ENCODE measurements at places on chromosomes 3 and 15.

DNA sequence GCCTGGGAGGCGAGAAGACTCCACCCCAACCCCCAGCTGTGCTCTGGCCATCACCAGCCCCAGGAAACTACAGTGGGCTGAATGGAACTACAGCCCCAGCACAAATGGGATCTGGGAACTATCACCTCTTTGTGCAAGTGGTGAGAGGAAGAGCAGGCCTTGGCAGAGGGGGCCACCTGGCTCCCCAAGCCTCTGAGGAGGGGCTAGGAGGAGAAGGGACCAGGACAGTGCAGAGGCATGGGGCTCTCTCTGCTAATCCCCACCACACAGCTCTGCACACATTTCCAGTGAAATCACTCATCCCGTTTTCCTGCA lies 31.6 kb downstream of the KY start:
- DNase-seq = no peak

GRCh38 chr3:118573912-118574311 lies 460.7 kb downstream of the IGSF11 start:
- DNase-seq = no peak

DNA sequence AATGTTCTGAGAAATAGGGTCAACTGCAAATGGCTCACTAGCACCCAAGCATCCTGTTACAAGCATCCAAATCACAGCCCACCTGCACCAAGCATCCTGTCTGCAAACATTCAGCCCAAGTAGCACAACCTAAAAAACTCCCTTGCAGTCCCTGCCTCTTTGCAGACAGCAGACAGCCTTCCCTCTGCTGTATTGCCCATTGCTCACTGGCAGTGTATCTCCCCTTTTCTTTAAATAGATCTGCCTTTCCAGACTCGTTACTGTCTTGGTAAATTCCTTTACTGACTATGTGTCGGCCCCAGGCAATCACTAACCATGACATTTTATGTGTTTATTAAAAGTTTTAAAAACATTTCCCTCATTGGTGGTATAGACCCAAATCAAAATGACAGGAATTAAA lies 155.4 kb downstream of the ADAMTSL3 start:
- no peak for DNase-seq

DNA sequence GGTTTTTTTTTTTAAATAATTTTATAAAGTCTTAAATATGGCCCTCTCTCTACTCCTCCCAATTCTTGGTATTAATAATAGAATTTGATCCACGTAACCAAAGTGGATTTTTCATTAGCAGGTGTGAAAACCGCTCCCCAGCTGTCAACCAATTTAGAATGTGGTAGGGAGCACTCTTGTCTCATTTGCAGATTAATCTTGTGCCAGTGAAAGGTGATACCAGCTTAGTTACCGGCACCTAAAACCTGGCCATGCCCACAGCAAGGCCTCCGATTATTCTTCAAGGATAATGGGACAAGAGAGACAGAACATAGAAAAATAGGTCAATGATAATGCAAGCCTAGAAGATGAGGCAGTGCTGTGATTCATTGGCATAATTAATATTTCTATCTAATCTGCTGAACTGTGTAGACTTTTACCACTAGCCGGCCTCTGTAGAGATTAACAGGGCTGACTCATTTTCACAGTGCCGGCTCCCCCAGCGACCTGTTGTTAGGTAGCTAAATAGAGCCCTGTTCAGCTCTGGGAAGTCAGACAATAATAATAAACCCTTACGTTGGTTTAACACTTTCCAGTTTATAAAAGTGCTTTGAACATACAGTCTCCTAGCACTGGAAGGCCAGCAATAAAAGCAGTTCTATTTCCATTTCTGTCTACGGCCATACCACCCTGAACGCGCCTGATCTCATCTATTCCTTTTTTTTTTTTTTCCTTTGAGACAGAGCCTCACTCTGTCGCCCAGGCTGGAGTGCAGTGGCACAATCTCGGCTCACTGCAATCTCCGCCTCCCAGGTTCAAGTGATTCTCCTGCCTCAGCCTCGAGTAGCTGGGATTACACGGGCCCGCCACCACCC lies 102.9 kb downstream of the SHQ1 start:
- no peak for DNase-seq

- no peak for DNase-seq
These were observed 5.2 kb downstream of the LINS1 start for GRCh38 chr15:100596792-100597191.

- DNase-seq = no peak
These were observed 1.2 kb downstream of the ARPP21 start for GRCh38 chr3:35640190-35641165.

- DNase-seq = no peak
These were observed 68.7 kb upstream of the ATP10A start for GRCh38 chr15:25931851-25932250.

- DNase-seq = no peak
These were observed 11.7 kb upstream of the MAP1A start for GRCh38 chr15:43505738-43506137.

- no peak for DNase-seq
These were observed 139.4 kb upstream of the SLC7A14 start for GRCh38 chr3:170725285-170725731.

DNA sequence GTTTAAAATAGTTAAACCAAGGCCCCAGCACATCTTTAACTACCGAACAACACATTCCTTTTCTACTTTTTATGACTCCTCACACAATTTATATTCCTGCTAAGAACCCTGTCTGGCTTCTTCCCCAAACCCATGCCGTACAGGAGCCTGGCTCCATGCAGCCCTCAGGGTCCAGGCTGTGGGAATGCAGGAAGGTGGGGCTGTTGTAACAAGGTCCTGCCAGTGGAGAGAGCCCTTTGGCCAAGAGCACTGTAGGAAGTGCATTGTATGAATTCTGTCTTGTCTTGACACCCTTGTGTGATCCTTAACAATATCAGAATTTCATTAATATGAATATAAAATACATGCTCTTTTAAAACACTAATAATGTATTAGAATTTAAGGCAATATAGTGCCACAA lies 563.8 kb downstream of the TBL1XR1 start:
- no peak for DNase-seq

DNA sequence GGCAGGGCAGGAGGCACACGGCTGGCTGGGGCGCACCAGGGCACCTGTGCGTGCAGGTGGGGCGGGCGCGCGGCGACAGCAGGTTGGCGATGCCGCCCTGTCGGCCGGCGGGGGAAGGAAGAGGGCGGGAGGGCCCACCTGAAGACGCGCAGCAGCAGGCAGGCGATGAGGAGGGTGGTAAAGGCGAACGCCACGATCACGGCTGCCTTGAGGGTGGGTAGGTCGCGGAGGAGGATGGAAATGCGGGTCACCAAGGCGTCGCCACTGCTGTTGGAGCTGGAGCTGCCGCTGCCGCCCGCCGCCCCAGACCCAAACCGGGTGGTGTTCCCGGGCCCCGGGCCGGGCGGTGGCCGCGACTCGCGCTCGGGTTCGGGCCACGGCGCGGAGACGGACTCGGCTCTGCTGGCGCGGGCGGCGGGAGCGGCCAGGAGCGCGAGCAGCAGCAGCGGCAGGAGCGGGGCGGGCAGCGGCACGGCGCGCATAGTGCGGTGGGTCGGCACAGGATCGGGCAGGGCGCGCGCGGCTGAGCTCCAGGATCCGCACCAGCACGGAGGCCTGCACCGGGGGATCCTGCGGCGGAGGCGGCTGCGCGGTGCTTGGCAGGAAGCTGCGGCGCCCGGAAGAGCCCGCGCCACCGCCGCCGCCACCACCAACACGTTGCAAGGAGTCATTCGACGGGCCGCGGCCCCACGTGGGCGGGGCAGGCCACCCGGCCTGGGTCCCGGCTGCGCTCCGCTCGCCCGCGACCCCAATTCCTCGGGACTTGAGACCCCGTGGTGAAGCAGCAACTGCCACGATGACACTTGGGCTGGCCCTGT lies at the start of gene FAM174B:
Gene FAM174B (minus strand): TSS at position 598 of the 818 bp plus-strand sequence.
- DNase-seq = no peak

- no peak for DNase-seq
These were observed 469.5 kb downstream of the CNTN4 start for GRCh38 chr3:2568156-2568555.

DNA sequence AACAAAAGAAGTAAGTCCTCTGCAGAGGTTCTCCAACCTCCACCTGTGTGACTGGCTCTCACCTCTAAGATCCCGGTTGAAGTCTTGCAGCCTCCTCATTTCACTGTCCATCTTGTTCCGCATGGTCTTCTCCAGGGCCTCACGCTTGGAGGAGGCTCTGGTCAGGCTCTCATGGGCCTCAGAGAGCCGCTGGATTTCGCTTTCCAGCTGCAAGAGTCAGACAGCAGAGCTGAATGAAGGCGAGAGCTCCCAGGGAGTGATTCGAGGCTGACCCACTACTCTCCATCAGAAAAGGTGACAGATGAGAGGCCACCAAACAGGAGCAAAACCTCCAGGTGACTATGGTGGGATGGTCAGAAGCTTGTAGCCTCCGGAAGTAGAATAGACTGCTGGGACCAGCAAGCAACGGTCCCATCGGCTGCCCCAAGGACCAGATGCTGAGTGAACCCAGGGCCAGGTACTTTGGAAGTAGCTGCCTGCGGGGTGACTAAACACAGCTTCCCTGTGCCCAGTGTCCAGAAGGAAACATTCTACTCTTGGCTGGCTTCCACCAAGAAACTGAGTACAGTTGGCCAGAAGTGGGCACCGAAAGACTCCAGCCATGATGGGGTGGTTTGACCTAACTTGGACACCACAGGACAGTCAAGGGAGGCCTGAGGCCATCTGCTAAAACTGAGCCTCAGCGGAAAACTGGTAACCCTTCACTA lies 7.9 kb downstream of the AMOTL2 start:
- DNase-seq = no peak

GRCh38 chr15:45156744-45157455 lies 27.1 kb downstream of the DUOX1 start:
- DNase-seq = no peak

DNA sequence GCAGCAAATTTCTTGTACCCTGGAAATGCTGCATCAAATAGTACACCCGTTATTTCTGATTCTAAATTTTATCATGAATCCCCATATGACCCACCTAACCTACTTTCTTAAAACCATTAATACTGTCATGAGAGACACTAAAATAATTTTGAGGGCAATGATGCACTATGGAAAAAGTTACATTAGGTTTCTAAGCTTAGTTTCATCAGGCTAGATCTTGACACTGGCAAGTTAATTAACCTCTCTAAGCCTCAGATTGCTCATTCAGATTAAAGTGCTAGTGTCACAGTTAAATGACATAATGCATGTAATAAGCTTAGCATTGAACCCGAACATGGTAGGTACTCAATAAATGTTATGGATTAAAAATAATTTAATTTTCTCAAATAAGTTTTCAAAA lies 8.2 kb downstream of the GOLIM4 start:
- DNase-seq = no peak

DNA sequence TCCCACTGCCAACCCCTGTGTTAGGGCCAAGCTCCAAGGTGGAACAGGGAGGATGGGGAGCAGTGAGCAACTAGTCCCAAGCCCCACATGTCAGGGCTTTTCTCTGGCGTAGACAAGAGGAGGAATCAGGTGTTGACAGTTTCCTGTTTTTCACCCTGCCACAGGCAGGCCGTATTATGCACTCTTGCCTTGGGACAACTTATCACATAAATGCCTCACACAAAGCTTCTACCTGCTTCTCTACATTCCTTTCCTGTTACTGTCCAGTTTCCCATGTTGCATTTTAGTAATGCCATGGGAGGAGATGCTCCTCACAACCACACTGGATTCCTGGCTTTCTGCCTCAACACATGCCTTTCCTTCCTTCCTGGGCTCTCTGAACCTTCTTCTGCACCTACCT lies 381.2 kb upstream of the ATP11B start:
- no peak for DNase-seq

DNA sequence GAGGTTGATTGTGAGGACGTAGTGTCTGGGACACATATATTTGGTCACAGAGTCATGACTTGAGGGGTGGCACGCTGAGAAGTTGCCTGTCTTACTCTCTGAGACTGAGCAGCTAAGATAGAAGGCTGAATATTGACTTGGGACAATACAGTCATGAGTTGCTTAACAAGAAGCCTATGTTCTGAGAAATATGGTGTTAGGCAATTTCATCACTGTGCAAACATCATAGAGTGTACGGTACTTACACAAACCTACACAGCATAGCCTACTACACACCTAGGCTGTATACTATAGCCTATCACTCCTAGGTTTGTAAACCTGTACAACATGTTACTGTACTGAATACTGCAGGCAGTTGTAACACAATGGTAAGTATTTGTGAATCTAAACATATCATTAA lies 30.3 kb upstream of the SPESP1 start:
- DNase-seq = no peak

DNA sequence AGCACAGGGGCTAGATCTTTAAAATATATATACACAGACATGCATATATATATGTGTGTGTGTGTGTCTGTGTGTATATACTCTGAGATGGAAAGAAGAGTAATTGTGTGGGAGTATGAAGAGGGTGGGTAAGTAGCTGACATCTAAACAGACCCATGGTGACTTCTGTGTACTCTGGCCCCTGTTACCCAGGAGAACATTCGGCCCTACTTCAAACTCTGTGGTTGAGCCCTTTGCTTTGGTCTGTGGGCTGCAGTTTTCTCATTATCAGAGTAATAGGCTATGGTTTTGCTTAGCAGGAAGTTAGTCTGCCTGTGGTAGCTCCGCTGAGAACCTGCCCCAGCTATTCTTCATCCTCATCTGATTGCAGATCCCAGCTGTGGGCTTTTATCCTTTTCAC lies 141.4 kb downstream of the RBPMS2 start:
- peak; percentile 45 for DNase-seq

DNA sequence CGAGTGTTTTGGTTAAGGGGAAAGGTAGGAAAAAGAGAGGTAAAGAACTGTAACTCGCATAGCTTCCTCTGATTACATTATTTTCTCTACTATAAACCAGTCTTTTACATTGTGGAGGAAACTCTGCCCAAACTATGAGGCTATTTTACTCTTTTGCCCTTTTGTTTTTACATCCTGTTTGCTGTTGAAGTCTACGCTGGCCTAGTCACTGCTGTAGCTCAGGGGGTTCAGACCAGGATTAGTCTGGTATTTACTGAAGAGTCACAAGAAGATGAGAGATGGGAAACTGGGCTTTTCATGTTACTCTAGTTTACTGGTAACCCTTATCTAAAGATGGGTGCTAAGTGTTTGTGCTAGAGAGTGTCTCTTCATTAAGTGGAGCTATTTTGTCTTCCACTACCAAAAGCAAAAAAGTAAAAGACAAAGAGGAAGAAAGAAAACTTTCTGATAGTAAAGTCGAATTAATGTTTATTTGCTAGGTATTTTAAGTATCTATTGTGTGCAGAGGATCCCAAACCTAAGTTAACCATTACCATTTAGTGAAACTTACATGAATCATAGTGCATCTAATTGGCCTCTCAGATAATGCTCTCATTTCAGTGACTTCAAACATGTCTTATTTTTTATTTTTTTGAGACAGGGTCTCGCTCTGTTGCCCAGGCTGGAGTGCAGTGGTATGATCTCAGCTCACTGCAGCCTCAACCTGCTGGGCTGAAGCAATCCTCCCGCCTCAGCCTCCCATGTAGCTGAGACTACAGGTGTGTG lies 10.9 kb downstream of the RARB start:
- DNase-seq = no peak

DNA sequence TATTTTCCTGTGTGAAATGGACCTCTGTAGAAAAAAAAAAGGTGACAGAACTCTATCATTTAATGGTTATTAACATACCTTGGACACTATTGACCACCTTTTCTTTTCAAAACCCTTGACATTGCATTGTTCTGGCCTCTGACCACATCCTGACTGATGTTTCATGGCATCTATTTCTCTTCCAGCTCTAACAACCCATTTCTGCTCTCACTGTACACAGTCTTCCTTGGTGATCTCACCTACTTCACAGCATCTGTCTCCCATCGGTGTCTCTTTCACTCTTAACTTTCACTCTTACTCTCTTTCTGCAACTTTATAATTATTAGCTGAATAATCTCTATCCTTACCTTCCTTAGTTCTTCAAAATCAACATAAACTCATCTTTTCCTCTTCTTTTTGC lies 217.4 kb upstream of the CD96 start:
- no peak for DNase-seq

All from GM19239 (cell line).